Thoracic aorta (tissue), 2 donors: ENCODE measurements at places on chromosomes 3 and 15. TPM values are rescaled to one million over a fixed set of nuclear protein-coding genes. Genes with fewer than 3 reads are reported as not detected.

The RHCG gene
- total RNA-seq, result not detected

The PPP2R3A gene
- total RNA-seq, result 18.0 TPM

The FMN1 gene
- 26.9 TPM for total RNA-seq

The FGD5 gene
- 15.4 TPM for total RNA-seq

The ADCY5 gene
- 123 TPM for total RNA-seq

The ADGRG7 gene
- not detected for total RNA-seq

The CHRNA5 gene
- total RNA-seq, result 0.27 TPM

The STAC gene
- total RNA-seq, result 42.5 TPM

The ACKR4 gene
- 7.3 TPM for total RNA-seq

The ARL8B gene
- 52.6 TPM for total RNA-seq

The TIMP4 gene
- 73.9 TPM for total RNA-seq

The PRR23A gene
- total RNA-seq, result not detected

The SPTSSB gene
- not detected for total RNA-seq

The LTF gene
- total RNA-seq, result 3.0 TPM

The CCR1 gene
- 10.0 TPM for total RNA-seq

The ZKSCAN7 gene
- 2.5 TPM for total RNA-seq

The ANKRD63 gene
- total RNA-seq, result not detected

The CLDN11 gene
- total RNA-seq, result 2.5 TPM

The LYZL4 gene
- total RNA-seq, result not detected

The TUSC7 gene
- not detected for total RNA-seq

The ALPK3 gene
- 56.9 TPM for total RNA-seq

The SLC24A5 gene
- total RNA-seq, result not detected

The MAP2K1 gene
- total RNA-seq, result 62.3 TPM

The SMAD3 gene
- 78.5 TPM for total RNA-seq

The RASGRF1 gene
- not detected for total RNA-seq

The GOLGA6L7 gene
- not detected for total RNA-seq

The WDR72 gene
- total RNA-seq, result not detected

The NPRL2 gene
- total RNA-seq, result 21.0 TPM

The PIGZ gene
- total RNA-seq, result 17.4 TPM
